CD4-positive, alpha-beta T cell treated with Interleukin-10 for 1 hour (primary cell): ENCODE measurements at places on chromosomes 5 and 9.

GRCh38 chr5:17412760-17413671 lies 85.0 kb upstream of the TAF11L2 start:
- no peak for DNase-seq

GRCh38 chr9:35650341-35651158 lies at the start of gene SIT1:
Gene SIT1, minus strand, starts transcription at chr9:35650931. Its CDS starts 78 bp downstream, at chr9:35650853.
- DNase-seq: peak; percentile 47

DNA sequence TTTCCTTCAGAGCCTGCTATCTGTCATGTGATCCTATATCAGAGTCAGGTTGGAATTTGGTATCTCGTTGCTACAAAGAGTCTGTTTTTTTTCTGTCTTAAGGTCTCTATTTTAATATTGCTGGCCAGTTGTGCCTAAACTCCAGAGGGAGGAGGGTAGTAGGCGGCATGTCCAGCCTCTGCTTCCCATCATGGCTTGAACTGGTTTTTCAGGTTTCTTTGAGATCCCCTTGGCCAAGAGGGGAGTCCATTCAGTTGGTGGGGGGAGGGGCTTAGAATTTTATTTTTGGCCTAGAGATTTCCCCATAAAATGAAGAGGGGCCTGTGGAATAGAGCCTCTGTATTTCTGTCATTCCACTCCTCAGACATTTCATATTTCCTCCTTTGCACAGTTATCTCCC lies 15.4 kb upstream of the ZNF354C start:
- DNase-seq: no peak

GRCh38 chr9:12964271-12964670 lies 189.5 kb downstream of the LURAP1L start:
- no peak for DNase-seq

DNA sequence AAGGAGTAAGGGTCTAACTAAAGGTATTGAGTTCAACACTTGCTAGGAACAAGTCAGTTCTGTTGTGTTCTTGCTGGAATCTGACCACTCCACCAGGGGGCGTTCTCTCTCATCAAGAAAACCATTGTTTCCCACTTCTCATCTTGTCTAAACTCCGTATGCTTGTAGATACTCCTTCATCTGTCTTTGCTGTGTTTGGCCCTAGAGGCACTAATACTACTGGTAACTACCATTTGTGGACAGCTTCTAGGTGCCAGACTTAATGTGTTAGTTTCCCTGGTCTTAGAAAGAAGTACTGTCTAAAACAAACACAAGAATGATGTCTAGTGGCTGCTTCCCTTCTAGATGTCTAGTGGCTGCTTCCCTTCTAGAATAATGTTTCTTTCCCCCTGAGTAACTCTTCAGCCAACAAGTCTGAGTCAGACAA lies 18.7 kb upstream of the PTPDC1 start:
- DNase-seq: peak; percentile 72

- no peak for DNase-seq
These were observed 161.8 kb upstream of the VLDLR start for GRCh38 chr9:2459756-2460155.

- DNase-seq: peak; percentile 52
These were observed 14.4 kb downstream of the FGD3 start for GRCh38 chr9:92961627-92962302.

DNA sequence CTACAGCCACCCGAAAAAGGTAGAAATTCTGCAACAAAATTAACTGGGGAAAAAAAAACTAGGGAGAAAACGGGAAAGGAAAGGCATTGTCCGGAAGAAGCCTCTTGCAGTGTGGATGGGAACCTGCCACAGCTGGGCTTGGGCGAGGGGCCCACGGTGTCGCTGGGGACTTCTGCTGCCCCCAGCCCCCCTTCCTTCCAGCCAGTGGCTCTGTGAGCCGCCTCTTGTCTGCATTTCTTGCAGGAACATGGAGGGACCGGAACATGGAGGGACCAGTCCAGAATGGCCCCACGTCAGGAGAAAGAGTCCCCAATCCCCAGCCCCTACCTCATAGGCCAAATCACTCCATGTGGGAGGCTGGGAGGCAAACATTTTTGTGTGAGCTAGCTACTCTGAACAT lies 36.9 kb upstream of the EXOC3 start:
- DNase-seq: no peak

DNA sequence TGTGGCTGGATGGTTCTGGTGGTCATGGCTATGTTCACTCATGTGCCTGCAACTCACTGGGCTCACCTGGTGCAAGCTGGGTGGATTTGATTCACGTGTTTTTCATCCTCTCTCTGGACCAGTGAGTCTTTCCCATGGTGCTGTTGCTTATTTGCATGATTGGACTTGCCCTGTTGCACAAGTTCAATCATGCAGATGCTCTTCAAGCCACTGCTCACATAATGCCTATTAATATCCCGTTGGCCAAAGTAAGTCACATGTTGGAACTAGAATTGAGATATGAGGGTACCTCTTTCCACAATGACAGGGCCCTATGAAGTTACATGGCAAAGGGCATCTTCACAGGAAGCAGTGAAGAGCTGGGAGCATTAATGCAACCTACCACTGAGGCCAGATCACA lies 26.5 kb upstream of the MROH2B start:
- no peak for DNase-seq

DNA sequence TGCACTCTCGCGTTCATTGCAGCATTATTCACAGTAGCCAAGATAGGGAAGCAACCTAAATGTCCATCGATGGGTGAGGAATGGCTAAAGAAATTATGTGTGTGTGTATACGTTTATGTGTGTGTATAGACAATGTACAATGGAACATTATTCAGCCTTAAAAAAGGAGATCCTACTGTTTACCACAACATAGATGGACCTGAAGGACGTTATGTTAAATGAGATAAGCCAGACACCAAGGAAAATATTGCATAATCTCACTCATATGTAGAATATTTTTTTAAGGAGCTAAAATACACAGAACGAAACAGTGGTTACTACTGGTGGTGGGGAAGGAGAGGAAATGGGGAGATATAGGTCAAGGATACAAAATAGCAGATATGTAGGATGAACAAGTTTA lies 2.4 kb downstream of the KIF2A start:
- DNase-seq: no peak

GRCh38 chr9:88724331-88724730 lies 189.4 kb downstream of the NXNL2 start:
- DNase-seq: no peak

- DNase-seq: no peak
These were observed 596 bp upstream of the CDC37L1 start for GRCh38 chr9:4678679-4679267.

DNA sequence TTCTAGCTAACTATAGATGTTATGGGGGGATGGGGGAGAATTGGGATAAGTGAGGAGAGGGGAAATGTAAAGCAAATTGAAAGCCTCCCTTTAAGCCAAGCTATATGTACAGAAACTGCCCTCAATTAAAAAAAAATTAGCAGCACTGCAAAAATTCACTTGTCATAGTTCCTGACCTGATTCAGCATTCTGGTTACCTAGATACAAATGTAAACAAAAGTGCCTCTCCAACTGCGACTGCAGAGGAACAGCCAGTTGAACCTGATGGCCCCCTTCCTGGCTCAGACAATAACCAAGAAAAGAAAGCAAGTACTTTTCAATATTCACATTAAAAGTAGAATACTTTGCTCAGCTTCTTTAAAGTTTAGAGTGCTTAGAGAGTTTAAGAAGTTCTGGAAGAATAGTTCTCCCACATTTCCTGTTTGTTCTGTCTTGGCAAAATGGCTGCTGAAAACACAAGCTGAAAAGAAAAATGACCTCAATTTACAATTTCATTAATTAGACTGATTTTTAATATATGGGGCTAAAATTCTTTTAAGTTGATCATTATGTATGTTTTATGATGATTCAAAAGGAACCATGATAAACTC lies 1.5 kb downstream of the FAM81B start:
- DNase-seq: no peak

- DNase-seq: no peak
These were observed 1464.7 kb downstream of the EFNA5 start for GRCh38 chr5:106205916-106206571.

GRCh38 chr9:94135222-94135621 lies 51.0 kb downstream of the PTPDC1 start:
- DNase-seq: no peak

DNA sequence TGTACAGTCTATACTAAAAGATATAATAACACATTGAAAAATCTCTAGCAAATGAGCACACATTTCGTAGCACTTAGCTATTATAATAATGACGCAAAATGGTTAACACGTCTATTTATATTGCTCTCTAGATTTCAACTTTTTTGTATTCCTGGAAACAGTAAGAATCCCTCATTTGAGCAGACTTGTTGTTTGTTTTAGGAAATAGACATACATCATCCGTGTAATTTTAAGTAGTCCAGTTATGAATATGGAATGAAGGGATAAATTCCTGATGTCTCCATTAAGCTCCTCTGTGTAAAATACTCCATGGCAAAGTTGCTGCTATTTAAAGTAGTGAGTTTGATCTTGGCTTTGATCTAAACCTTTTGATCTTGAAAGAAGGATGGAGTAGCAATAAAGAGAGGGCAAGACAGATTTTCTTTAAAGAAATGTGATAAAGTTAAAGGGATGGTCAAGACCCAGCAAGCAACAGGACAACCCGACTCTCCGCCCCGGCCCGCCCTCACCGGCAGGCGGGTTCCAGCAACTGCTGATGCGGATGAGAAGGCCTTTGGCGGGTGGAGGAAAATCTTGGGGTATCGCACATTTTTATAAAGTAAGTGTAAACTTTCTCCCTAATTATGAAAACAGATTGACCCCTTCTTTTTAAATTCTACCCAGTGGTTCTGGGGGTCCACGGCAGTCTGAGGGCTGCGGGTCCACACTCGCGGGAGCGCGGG lies 277.4 kb downstream of the AOPEP start:
- DNase-seq: peak; percentile 8

GRCh38 chr5:149618581-149619248 lies 37.4 kb downstream of the ARHGEF37 start:
- peak; percentile 21 for DNase-seq

DNA sequence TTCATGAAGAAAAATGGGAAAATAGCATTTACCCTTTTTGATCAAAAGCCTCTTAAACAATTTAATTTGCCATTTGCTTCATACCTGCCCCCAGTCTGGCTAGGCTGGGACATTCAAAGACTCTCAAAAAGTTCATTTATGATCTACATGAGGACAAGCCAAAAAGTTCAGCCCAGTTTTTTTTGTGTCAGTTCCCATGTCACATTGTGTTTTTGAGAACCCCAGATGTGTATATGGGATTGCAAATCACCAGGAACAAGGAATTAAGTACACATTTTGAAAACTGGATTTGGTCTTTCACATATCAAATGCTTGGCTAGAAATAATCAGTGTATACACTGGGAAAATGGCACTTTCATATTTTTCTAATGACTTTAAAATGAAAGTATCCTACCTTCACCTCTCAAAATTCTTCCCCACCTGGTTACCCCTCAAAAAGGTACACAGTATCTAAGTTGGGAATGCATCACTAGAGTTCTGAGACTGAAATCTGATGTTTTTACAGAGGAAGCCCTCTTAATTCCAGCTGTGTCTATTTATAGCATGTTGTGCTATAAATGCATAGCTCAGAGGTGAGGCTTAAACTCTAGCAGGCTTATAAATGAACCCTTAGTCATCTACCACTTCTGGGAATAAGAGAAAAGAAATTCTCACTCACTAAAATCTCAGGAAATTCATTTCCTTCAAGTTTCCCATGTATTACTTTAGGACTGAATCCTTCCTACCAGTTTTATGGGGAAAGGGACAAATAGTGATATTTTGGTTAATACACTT lies 9.3 kb downstream of the STOM start:
- DNase-seq: no peak

DNA sequence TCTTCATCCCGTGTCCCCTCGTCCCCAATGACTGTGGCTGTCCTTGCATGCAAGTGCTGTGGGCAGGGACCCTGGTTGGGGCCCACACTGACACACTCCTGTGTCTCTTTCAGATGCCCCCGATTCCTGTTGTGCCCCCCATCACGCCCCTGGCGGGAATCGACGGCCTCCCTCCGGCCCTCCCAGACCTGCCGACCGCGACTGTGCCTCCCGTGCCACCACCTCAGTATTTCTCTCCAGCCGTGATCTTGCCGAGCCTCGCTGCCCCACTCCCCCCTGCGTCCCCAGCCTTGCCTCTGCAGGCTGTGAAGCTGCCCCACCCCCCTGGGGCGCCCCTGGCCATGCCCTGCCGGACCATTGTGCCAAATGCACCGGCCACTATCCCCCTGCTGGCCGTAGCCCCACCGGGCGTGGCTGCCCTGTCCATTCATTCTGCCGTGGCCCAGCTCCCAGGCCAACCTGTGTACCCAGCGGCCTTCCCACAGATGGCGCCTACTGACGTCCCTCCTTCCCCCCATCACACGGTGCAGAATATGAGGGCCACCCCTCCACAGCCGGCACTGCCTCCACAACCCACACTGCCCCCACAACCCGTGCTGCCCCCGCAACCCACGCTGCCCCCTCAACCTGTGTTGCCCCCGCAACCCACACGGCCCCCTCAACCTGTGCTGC lies 75.0 kb downstream of the WNK2 start:
- DNase-seq: no peak

DNA sequence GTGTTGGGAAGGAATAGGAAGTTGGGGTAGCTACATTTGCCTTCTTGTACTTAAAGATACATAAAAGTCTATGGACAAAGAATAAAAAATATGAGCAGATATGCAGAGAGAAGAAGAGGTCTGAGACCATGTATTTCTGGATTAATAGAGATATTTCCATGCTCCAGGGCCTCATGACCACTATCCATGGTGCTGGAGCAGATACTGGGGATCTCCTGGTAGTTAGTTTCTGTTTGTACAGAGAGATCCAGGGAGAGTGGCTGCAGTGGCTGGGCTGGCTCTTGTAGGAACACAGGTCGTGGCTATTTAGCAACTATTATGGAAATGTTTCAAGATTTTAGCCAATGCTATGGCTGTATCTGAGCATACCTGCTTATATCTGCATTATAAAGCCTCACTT lies 184.2 kb upstream of the TMEM161B start:
- DNase-seq: no peak
